ENCODE measurements at places on chromosomes 12 and 14.

DNA sequence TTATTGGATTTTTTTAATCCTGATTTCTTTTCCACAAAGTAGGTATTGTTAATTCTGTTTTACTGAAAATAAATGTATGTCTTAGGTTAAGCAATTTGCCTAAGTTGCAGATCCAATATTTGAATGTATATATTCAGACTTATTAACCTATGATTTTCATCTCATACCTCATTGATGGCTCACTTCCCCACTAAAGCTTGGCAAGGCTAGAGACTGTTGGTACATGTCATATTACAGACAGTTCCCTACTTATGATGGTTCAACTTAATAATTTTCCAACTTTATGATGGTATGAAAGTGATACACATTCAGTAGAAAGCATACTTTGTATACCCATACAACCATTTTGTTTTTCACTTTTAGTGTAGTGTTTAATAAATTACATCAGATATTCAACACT is 33.2 kb upstream of the KCNH3 start:
- DNase-seq = no peak

GRCh38 chr12:91899056-91899455 is 246.6 kb downstream of the BTG1 start:
- no peak for DNase-seq

GRCh38 chr14:96038920-96039632 is at the start of gene C14orf132:
TSS of gene C14orf132 (plus strand) at chr14:96039362. CDS start at chr14:96039501, 139 bp downstream.
- peak; percentile 62 for DNase-seq

DNA sequence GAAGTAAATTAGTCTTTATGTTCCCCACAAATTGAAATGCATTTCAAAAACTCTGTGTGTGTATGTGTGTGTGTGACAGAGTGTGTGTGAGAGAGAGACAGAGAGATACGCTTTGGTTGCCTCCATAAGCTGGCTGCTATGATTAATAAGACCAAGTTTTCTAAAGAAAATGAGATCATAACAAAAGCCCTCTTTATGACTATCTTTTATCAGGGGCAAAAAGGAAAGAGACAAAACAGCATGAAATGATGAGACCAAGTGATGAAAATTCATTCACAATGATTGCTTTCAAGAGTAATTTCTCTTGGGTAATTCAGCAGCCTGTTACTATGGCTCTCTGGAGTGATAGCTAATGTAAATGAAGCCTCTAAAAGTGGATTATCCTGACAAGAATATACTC is 277.6 kb upstream of the PLEKHG7 start:
- DNase-seq = no peak

DNA sequence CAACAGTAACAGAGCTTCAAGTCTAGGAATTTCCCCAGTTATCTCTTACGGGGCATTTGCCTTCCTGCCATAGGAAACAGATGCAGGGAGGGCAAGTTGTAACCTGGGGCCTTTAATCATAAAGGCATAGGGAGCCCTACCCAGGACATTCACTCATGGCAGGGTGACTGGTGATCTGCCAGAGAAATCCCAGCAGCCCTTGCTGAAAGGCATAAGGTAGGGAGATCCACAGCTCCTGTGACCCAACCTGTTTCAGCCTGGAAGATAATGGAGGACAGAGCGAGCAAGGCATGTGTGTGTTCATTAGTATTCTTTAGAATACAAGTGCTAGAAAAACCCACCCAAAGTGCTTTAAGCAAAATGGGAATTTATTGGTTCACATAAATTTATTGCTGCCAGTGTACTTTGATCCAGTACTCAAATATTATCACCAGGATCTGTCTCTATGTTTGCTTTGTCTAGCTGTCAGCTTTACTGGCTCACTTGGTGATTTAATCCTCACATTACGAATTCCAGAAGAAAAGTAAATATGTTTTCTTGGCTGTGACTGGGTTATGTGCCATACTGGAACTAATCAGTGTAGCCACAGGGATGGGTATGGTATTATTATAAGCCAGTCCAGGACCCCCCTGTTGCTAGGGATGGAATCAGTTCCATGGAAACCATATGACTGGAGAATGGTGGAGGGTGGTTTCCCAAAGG is 21.1 kb upstream of the AKAP6 start:
- no peak for DNase-seq

DNA sequence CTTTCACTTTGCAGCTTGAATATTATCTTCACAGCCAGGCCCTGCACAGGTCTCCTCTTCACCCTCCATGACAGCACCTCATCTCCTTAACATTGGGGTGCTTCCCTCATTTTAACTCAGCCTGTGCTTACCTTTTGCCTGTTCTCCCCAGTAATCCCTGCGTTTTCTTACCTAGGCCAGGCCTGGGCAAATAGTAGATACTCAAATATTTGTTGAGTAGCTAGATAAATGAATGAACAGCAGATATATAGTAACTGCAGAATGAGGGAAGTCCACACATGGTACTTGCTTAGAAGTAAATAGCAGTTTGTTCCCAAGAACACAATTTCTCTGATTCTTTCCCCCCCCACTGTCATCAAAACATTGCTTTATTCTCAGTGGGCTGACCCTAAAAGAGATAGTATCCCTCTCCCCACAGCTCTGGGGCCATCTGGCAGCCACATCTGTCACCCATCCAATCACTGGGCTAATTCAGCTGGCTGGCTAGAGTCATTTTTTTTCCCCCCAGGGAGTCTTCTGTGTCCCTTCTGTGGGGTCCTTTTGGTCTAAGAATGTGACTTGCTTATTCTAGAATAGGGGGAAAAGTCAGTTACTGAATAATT is 43.2 kb downstream of the APPL2 start:
- DNase-seq = no peak

- DNase-seq = no peak
Observed at GRCh38 chr12:6145564-6145963, 21.1 kb upstream of the VWF start.

DNA sequence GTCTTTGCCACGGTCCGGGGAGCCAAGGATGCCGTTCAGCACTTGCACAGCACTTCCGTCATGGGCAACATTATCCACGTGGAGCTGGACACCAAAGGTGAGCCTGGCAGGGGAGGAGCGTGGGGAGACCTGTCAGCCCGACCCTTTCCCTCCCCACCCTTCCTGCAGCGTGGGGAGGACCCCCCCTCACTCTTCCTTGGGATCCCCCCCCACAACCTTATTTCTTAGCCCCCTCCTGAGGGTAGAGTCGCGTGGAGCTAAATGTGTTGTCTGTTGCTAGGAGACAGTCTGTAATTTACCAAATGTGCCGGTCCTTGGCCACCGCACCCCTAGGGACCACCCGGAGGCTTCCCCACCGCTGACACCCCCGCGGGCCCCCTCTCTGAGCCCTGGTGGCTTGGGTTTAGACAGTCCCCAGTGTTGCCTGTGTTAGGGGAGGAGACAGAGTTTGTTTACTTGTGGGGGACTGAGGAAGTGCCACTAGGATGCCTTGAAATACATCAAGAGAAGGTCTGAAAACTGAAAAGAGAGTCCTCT is 2.3 kb downstream of the SETD1B start:
- DNase-seq = peak; percentile 49

- no peak for DNase-seq
Observed at GRCh38 chr12:16159571-16159970, 117.9 kb downstream of the SLC15A5 start.

GRCh38 chr12:63304887-63305316 is 153.9 kb upstream of the AVPR1A start:
- DNase-seq = no peak

GRCh38 chr14:72876005-72876709 is 17.7 kb downstream of the DPF3 start:
- no peak for DNase-seq

- no peak for DNase-seq
Observed at GRCh38 chr12:22248571-22249115, 85.9 kb downstream of the ST8SIA1 start.

DNA sequence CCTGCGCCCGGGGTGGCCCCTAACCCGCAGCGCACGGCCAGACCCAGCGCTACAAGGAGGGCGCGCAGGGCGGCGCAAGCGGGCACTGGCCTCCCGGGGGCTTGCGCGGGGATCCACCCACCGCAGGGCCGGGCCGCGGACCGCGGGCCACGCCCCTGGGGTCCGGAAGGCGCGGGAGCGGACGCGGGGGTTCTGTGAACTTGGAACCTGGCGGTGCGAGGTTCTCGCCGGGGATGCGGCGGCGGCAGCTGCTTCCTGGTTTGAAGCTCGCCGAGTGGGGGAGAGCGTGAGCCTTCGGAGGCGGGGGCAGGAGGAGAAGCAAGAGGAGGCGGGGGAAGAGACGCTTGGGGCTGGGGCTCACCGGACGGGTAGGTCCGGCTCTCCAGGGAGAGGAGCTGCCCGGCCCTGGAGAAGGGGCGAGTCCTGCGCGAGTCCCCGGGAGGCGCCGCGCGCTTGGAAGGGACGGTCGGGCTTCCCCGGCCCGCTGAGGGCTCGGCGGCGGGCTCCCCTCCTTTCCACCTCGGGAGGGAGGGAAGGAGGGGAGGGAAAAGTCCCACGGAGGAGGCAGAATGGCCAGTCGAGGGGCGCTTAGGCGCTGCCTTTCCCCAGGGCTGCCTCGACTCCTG is at the start of gene PRKCH:
Gene PRKCH, plus strand, starts transcription at position 195 of the 626 bp plus-strand sequence. CDS start 523 bp downstream, outside the sequence.
- peak; percentile 85 for DNase-seq

- DNase-seq = no peak
Observed at GRCh38 chr14:72111911-72112310, 179.7 kb downstream of the RGS6 start.

- DNase-seq = no peak
Observed at GRCh38 chr14:81269979-81270375, 49.2 kb upstream of the GTF2A1 start.

GRCh38 chr14:81256289-81256960 is 35.7 kb upstream of the GTF2A1 start:
- no peak for DNase-seq

DNA sequence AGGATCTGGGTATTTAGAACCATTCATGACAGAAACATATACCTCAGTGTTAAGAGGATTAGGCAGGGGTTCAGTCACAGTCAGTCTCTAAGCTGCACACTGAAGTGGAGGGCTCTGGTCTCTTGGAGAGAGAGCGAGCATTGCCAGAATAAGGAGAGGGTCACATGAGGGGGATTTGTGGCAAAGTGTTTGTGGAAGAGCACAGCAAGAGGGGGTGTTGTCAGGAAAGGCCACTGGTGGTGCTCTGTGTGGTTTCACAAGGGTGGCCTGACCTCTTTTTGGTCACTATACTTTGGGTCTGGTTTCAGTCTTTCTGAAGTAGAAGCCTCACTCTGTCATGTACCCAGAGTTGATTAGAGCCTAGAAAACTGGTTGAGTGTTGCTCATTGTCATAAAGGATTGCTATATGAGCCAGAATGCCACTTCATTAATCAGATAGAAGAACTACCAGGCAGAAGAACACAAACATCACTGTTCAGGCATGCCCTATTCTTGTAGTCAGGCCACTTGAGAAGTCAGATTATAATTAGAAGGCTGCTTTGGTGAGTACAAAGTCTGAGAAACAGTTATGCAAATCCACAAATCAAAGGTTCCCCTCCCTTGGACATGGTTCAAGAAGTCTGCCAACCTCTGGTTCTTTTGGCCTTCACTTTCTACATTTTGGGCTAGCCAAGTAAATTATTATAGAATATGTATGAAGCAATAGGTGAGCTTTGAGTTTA is 8.4 kb downstream of the TMEM19 start:
- DNase-seq = no peak

DNA sequence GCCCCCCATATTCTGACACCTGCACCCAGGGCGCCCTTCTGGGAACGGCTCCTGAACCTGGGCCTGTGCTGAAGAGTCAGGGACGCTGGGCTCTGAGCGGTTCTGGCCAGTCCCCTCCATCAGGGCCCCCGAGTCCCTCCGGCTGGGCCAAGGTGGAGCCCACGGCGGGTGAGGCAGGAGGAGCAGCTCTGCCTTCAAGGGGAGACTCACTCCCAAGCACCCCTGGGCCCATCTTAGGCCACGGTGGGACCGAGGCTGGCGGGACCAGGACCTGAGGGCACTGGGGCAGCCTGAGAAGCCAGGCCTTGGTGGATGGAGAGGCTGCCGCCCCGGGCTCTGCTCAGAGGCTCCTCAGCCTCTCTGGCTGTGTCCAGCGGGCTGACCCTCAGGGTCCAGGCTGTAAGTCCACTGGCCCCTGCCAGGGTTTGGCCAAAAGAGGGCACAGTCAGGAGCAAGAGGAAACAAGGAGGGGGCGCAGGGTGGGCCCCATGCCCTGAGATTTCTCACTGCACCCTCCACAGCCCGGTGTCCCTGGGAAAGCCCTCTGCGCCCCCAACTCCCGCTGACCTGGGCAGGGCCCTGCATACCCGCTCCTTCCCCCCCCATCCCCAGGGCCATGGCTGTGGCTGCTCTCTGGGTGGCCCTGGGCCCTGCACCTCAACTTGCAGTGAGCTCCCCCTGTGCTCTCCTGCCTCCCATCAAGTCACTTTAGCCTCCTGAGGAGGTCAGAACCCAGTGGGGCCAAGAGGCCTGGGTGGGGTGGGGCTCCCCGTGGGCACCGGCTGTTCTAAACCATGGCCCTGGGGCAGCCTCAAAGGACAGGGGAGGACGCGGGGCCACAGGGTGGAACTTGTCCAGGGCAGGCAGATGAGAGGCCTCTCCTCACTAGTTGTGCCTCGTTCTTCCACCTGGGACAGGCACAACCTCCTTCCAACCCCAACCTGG is 266.4 kb upstream of the SFSWAP start:
- DNase-seq = no peak

DNA sequence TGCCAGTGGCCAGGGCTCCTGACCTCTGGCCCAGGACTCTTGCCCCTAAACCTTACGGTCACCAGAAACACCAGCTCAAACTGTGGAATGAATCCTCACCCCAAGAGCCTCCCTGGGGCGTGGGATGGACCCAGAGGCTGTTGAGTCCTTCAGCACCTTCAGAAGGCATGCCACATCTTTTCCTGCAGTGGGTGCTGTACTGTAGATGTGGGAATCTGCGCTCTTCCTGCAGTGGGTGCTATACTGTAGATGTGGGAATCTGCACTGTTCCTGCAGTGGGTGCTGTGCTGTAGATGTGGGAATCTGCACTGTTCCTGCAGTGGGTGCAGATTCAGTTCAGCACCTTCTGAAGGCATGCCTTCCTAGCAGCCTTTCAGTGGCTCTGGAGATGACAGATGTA is 1.2 kb downstream of the KRT82 start:
- no peak for DNase-seq

GRCh38 chr12:106179086-106179485 is 40.3 kb upstream of the NUAK1 start:
- no peak for DNase-seq

- peak; percentile 23 for DNase-seq
Observed at GRCh38 chr14:103384450-103385151, 614 bp upstream of the MARK3 start.

DNA sequence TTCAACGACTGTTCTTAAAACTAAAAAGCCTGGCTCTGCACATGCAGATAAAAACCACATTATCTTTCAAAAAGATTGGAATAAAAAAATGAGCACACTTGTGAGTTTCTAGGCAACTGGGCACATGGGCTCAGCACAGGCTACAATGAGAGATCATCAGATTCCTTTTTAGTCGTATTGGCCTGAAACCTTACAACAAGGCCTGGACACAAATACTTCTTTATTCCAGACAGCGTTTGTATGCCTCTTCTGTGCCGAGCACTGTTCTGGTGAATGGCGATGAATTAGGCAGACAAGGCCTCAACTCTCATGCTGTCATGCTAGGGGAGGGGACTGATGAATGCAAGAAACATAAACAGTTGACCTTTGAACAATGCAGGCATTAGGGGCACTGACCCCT is 463.0 kb downstream of the AACS start:
- DNase-seq = no peak

Measured in activated T-cell treated with anti-CD3 and anti-CD28 coated beads, Interleukin-2, amount 50 U/mL, for 1 hour (primary cell).